ENCODE measurements at places on chromosomes 3 and 15. TPM values are rescaled to one million over a fixed set of nuclear protein-coding genes. Genes with fewer than 3 reads are reported as not detected.

Gene IGSF11
- 12.8 TPM for polyA plus RNA-seq

- no peak for DNase-seq
Observed at GRCh38 chr3:66302288-66302687, 81.5 kb downstream of the SLC25A26 start.

Gene TMEM158
- 11.9 TPM for polyA plus RNA-seq

DNA sequence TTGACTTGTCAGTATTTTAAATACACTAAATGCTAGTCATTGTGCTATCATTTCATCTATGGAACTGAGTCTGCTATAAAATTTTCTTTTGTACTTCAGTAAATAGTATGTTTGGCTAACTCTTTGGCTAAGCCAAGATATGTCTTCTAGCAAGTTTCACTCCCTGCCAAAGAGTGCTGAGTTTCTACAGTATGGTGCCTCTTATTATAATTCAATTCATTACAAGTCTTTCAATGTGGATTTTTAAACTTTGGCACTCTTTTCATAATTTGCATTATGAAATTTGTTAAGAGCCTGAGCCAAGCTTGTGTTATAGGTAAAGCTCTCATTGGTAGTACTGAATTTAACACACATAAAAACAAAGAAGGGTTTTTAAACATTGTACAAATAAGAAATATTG is 24.4 kb downstream of the MORC1 start:
- no peak for DNase-seq

- DNase-seq: no peak
Observed at GRCh38 chr3:57112206-57112605, 51.7 kb downstream of the SPATA12 start.

Gene ATP13A4
- 0.32 TPM for polyA plus RNA-seq

DNA sequence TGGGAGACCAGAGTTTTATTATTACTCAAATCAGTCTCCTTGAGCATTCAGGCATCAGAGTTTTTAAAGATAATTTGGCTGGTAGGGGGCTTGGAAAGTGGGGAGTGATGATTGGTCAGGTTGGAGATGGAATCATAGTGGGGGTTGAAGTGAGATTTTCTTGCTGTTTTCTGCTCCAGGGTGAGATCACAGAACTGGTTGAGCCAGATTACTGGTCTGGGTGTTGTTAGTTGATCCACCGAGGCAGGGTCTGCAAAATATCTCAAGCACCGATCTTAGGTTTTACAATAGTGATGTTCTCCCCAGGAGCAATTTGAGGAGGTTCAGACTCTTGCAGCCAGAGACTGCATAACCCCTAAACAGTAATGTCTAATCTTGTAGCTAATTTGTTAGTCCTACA is 141.0 kb downstream of the OTOL1 start:
- no peak for DNase-seq

DNA sequence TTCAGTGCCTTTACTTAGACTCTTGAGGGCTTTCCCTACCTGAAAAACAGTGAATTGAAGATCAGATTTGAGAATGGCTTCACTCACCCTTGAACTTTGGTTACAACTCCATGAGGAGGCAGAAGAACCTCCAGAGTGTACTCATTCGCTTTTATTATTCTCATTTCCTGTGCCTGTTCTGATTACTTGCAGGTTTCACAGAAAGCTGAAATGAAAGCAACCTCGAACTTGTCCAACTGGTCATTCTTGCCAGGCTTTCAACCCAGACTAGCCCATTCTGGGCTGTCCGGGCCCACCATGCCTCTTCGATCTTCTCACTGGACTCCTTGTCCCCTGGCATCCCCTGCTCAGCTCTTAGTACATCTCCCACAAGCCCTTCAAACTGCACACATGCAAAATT is 20.2 kb upstream of the THUMPD3 start:
- no peak for DNase-seq

GRCh38 chr15:23566071-23566554 is 639 bp downstream of the MKRN3 start:
- no peak for DNase-seq

Measured in adrenal gland (tissue), 19 donors.